ENCODE measurements at places on chromosomes 7 and 10. TPM values are rescaled to one million over a fixed set of nuclear protein-coding genes. Genes with fewer than 3 reads are reported as not detected.

The FLNC gene
- total RNA-seq, result 7.9 TPM

The LIPN gene
- not detected for total RNA-seq

The CLRN3 gene
- not detected for total RNA-seq

The RPP30 gene
- 62.4 TPM for total RNA-seq

The CDNF gene
- 0.42 TPM for total RNA-seq
